ENCODE measurements at places on chromosomes 6 and 20.

- no peaks in the 10 kb centered on the region for H3K36me3 ChIP-seq
- peaks cover 18% of the 10 kb centered on the region for H3K27me3 ChIP-seq
- no peak overlapping the region for H3K27ac ChIP-seq
- DNase-seq, result no peak
Observed at GRCh38 chr6:117275711-117276110, 10.4 kb downstream of the VGLL2 start.

GRCh38 chr6:6788394-6789032, 200.0 kb downstream of the LY86 start:
- no peaks in the 10 kb centered on the region for H3K4me1 ChIP-seq
- no peak overlapping the region for H3K4me3 ChIP-seq
- no peak overlapping the region for H3K27ac ChIP-seq
- no peaks in the 10 kb centered on the region for H3K36me3 ChIP-seq
- DNase-seq, result no peak

GRCh38 chr6:37705239-37706051, 7.8 kb upstream of the MDGA1 start:
- peaks cover 2% of the 10 kb centered on the region for H3K4me1 ChIP-seq
- H3K27me3 ChIP-seq, result no peaks in the 10 kb centered on the region
- peak; percentile 73 for DNase-seq
- H3K36me3 ChIP-seq, result no peaks in the 10 kb centered on the region
- H3K27ac ChIP-seq, result peak overlapping the region; percentile 12

GRCh38 chr6:122381494-122382265, 17.8 kb upstream of the HSF2 start:
- H3K27ac ChIP-seq, result no peak overlapping the region
- peak; percentile 79 for DNase-seq
- no peak overlapping the region for H3K4me3 ChIP-seq
- no peaks in the 10 kb centered on the region for H3K36me3 ChIP-seq

- H3K36me3 ChIP-seq, result no peaks in the 10 kb centered on the region
- H3K4me3 ChIP-seq, result no peak overlapping the region
- H3K27me3 ChIP-seq, result no peaks in the 10 kb centered on the region
- peak; percentile 87 for DNase-seq
Observed at GRCh38 chr20:11453430-11453829, 464.3 kb upstream of the BTBD3 start.

Data from IMR-90 (cell line).